ENCODE measurements at places on chromosomes 13 and 19.
A peak's percentile ranks its signal among the peaks of the same experiment; 100 is the strongest.

DNA sequence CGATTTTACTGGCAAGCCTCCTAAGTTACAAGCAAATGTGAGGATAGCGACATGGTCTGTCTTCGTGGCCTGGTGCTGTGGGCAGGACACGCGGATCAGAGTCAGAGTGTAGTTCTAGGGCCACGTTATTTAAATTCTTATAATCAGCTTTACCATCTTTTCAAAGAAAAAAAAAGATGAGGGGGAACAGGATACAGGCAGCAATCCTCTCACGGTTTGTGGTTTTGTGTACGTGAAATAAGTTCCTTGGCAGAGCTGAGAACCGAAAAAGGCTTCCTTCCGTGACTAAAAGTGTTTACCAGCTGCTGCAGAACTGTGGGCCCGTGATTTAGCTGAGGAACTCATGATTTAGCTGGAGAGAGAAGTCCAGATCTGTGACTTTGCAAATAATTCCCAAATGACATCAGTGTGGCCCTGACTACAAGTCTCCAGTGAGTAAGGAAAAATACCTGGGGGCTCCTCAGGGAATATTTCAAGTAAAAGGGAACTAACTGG, 27.2 kb downstream of the RCBTB2 start:
- H3K27me3 ChIP-seq, result no peaks in the 10 kb centered on the region
- peak overlapping the region; percentile 66 for H3K27ac ChIP-seq
- no peak overlapping the region for H3K4me3 ChIP-seq
- DNase-seq, result peak; percentile 10
- H3K4me1 ChIP-seq, result no peaks in the 10 kb centered on the region
- H3K36me3 ChIP-seq, result no peaks in the 10 kb centered on the region

GRCh38 chr13:32423592-32423991, 4.3 kb downstream of the N4BP2L1 start:
- H3K27ac ChIP-seq, result no peak overlapping the region
- H3K27me3 ChIP-seq, result no peaks in the 10 kb centered on the region
- no peak for DNase-seq
- peaks cover 20% of the 10 kb centered on the region for H3K4me1 ChIP-seq
- H3K4me3 ChIP-seq, result no peak overlapping the region

DNA sequence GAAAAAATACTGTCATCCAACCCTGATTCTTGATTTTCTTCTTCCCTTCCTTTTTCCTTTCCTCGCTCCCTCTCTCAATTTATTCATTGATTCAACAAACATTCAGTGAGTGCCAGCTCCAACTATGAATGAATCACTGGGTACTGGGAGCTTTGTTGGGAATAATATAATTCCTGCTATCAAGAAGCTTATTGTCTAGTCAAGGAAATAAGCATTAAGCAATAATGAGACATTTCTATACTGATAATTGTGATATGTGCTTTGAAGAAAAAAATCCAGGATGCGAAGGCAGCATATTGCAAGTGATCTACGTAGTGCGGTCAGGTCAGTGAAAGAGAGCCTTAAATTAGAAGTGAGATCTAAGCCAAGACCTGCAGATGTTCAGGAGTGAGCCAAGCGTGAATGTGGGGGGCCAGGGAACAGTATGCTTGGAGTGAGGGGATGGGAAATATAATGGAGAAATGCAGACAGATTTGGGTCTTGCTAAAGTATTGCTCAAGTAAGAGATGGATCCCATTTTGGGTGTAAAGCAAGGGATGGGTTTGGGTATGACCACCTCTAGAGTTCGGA, 253.5 kb downstream of the LHFPL6 start:
- no peak overlapping the region for H3K4me3 ChIP-seq
- no peaks in the 10 kb centered on the region for H3K36me3 ChIP-seq
- H3K27me3 ChIP-seq, result no peaks in the 10 kb centered on the region
- no peaks in the 10 kb centered on the region for H3K4me1 ChIP-seq
- H3K27ac ChIP-seq, result no peak overlapping the region

DNA sequence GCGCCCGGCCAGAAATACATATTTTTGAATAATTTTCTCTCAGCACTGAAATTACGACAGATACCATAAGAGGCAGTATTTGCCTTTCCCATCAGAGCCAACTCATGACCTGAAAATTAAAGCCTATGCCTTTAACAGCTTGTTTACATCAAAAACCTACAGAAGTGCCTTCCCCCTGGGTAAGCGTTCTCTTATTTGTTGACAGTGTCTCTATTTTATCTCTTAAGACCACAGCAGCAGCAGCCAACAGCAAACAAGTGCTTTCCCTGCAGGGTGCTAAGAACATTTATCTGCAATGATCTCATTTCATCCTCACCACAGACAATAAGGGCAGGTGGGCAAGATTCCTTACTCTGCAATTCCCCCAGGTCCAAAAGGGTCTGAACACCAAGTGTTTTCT, 6.0 kb downstream of the AKAP8L start:
- no peaks in the 10 kb centered on the region for H3K36me3 ChIP-seq
- no peaks in the 10 kb centered on the region for H3K27me3 ChIP-seq
- no peak for DNase-seq

GRCh38 chr13:22256111-22256639, 585.3 kb downstream of the FGF9 start:
- no peaks in the 10 kb centered on the region for H3K4me1 ChIP-seq
- DNase-seq, result no peak
- H3K36me3 ChIP-seq, result no peaks in the 10 kb centered on the region
- no peaks in the 10 kb centered on the region for H3K27me3 ChIP-seq

- no peaks in the 10 kb centered on the region for H3K36me3 ChIP-seq
- H3K27me3 ChIP-seq, result no peaks in the 10 kb centered on the region
- peak; percentile 91 for DNase-seq
- peaks cover 34% of the 10 kb centered on the region for H3K4me1 ChIP-seq
Observed at GRCh38 chr19:50204811-50205675, 1.6 kb downstream of the MYH14 start.

GRCh38 chr13:23098161-23098907, 82.4 kb upstream of the SGCG start:
- no peaks in the 10 kb centered on the region for H3K4me1 ChIP-seq
- H3K4me3 ChIP-seq, result no peak overlapping the region
- H3K27me3 ChIP-seq, result no peaks in the 10 kb centered on the region
- no peak for DNase-seq
- no peaks in the 10 kb centered on the region for H3K36me3 ChIP-seq

- H3K36me3 ChIP-seq, result no peaks in the 10 kb centered on the region
- DNase-seq, result no peak
- H3K4me3 ChIP-seq, result no peak overlapping the region
- no peaks in the 10 kb centered on the region for H3K4me1 ChIP-seq
- H3K27ac ChIP-seq, result no peak overlapping the region
- H3K27me3 ChIP-seq, result no peaks in the 10 kb centered on the region
Observed at GRCh38 chr13:95444006-95444730, 108.4 kb upstream of the CLDN10 start.

Measured in body of pancreas (tissue), 4 donors.